ENCODE measurements at places on chromosomes 3 and 15.

GRCh38 chr15:47502041-47502440 lies 215.3 kb upstream of the SEMA6D start:
- DNase-seq, result no peak

DNA sequence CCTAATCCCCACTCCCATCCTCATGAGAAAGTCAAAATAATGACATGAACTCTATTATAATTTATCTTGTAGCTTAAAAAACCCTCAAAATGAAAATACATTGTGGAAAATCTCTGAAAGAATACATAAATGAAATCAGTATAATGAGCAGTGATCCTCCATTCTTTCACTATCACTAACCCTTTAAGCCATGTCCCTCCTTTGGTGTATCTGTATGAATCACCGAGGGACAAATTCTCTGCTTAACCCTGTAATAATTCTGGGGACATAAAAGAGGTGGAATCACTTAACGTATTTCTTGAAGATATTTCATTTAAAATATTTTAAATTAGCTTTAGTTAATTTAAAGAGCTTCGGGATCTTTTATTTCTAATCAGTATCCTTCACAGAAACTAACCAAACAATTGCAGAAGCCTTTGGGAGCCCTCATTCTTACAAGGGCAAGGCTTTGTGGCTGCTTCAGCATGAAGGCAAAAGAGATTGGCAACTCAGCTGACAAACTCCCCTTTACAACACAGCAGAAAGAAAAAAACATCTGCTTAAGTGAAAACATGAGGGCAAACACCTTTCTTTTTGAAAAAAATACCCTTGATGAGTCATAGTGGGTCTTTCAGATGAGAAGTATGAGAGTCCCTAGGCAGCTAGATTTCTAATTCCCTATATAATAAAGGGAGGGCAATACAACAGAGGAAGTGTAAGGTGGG lies 44.0 kb upstream of the ALCAM start:
- no peak for DNase-seq

- DNase-seq, result no peak
Observed at GRCh38 chr15:62857411-62857853, 185.1 kb upstream of the TPM1 start.

- no peak for DNase-seq
Observed at GRCh38 chr3:193883551-193883950, 252.4 kb upstream of the HES1 start.

DNA sequence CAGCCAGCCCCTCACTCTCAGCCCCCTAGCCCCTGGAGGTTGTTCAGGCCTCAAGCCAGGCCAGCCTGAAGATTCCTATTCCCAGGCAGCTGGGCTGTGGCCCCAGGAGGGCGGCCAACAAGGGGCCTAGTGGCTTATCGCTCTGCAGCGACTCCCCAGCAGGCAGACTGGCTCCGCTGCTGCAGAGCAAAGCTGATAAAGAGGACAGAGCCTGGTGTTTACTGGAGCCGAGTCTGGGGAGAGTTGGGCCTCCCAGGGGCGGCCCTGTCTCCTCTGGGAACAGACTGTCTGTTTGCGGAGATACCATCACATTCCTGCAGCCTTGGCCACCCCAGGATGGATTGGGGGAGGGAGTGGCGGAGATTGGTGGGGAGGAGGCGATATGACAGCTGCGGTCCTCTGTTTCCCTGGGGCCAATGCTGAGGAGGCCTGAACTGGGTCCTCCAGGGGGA lies 22.4 kb upstream of the SMAD6 start:
- DNase-seq, result no peak

DNA sequence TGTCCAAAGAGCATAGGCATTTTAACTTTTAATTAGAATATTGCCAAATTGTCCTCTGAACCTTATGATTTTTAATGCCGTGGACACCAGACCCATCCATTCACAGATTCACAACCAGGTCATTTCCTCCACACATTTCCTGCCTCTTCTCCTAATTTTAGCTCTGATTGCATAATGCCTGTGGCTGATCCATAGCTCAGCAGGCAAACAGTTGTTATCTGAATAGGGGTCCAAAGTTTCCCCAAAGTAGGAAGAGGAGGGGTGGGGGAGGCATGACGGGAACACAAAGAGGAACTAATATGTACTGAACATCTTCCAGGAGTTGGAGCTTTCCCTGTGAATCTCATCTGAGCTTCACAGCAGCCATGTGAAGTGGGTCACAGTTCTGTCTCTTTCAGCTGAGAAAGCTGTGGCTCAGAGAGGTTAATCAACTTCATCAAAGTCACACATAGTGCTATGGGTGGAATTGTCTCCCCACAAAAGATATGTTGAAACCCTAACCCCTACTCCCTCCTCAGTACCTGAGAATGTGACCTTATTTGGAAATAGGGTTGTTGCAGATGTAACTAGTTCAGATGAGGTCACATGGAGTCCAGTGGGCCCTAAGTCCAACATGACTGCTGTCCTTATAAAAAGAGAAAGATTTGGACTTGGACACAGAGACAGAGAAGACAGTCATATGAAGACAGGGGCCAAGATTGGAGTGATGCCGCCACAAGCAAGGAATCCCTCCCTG lies 106.7 kb upstream of the AGBL1 start:
- DNase-seq, result no peak

GRCh38 chr15:97955035-97955434 lies 5.5 kb upstream of the ARRDC4 start:
- no peak for DNase-seq

DNA sequence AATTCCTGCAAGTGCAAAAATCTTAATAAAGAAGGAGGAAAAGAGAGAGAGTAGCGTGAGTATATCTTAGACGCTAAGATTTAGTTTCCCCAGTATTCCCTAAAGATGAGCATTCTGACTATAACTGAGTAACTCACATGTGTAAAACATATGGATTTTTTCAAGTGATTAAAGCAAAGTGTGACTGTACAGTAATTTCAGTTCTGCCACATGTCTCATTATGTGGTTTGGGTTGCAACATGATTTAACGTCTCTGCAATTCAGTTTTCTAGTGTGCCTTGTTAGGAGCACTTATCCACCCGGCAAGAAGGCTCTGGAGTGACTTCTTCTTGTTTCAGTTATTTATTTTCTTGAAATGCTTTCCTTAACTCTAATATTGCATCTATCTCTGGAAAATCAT lies 514.1 kb downstream of the ROBO1 start:
- DNase-seq, result no peak

DNA sequence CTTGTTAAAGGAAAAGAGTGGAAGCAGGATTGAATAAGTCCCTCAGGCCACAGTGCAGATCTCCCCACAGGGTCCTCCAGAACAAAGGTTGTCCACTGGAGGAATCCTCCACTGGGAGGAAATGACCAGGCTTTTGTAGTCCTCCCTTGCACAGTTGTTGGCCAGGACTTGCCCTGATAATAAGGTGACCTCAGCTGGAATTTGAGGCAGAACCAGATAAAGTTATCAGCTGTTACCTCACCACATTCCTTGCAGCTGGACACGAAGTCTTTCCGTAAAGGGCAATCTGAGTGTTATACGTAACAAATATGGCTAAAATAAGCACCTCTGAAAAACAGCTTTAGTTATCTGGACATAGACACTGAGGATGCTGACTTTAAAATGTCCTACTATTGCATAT lies 83.5 kb upstream of the NAALADL2 start:
- no peak for DNase-seq

GRCh38 chr15:77417602-77418001 lies 2.3 kb downstream of the PEAK1 start:
- no peak for DNase-seq

DNA sequence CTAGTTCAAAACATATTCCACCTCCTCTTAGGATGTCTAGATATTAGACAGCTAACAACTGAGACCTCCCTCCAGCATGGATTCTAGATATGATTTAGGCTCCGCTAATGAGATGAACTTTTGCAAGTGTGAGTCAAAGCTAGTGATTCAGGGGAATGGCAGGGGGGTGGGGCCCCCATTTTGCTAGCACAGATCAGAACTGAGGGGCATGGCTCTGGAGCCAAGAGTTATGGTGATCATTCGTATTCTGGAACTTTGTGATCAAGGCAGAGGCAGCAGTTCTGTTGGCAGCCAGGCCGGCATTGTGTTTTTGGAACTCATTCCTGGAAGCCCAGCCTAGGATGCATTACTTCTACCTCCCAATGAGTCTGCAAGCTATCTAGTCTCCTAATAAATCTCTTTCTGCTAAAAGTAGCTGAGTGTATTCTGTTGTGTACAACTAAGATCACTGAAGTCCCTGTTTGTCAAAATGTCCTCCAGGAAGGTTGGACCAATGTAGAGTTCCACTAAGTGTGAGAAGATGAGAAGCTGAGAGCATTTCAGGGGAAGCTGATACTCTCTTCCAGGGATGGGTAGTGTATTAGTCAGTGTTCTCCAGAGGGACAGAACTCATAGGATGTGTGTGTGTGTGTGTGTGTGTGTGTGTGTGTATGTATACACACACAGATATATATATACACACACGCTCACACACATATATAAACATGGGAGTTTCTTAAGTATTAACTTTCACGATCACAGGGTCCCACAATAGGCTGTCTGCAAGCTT lies 312.7 kb downstream of the TLE3 start:
- DNase-seq, result no peak

DNA sequence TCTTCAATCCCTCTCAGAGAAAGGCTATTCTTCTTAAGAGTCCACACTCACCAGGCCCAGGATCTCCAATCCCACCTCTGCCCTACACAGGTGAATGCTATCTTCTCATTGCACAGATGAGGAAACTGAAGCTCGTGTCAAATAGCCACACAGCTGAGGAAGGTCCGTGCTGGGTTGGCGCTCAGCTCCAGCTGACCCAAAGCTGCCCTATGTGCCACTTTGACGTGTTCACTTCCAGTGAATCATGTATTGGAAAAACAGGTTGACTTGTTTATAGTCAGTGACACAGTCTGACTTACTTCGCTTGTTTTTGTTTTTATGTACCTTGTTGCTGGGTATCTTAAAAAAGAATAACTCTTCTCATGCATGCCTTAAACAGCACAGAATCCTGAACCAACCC lies 32.4 kb upstream of the ALDH1A3 start:
- no peak for DNase-seq

DNA sequence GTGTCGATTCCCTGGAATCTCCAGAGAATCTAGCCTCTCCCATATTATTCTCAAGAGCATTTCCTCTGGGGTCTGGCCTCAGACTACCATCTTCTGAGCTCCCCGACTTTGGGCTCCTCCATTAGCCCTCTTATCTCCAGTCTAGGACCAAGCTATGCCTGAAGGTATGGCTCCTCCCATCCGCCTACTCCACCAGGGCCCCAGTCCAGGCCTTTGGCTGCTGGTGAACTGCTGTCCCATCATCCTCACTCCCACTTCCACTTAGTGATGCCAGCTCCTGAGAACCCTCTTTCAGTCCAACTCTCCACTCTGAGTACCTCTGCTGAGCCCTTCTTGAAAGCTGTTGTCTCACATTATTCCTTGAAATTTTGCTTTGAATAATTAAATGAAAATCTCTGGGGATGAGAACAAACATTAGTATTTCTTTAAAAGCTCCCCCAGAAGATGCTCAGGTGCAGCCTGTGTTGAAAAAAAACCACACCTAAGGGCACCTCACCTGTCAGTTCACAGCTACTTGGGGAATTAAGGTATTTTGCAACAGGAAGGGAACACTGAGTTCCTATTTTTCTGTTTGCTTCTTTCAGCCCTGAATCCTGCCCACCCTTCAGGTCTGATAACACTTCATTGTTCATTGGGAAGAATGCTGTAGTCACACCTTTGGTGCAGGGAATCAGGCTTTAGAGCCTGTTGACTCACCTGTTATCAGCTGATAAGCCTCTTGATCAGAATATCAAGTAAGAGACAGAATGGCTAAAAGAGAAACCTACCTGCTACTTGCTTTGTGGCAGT lies 9.5 kb downstream of the CLDN18 start:
- DNase-seq, result no peak

DNA sequence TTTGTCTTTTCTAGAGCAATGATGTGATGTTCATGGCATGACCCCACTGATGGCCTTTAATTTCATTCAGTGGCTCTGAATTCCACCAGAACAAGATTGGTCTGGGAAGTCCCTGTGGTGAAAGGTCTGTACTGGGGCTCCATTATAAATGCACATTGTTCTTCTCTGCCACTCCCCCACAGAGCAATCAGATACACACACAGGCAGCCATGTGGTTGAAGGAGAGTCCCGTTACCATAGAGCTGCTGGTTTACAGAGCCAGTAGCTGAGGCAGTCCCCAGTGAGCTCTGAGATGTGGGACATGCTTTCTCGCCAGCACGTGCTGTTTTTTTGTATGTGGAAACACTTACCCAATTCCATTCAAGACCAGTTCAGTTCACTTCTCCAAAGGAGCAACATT lies 172.7 kb upstream of the TRIM42 start:
- DNase-seq, result no peak

GRCh38 chr15:74221399-74222239 lies 14.5 kb upstream of the CCDC33 start:
- no peak for DNase-seq

- no peak for DNase-seq
Observed at GRCh38 chr15:34684351-34684750, 70.4 kb downstream of the GJD2 start.

DNA sequence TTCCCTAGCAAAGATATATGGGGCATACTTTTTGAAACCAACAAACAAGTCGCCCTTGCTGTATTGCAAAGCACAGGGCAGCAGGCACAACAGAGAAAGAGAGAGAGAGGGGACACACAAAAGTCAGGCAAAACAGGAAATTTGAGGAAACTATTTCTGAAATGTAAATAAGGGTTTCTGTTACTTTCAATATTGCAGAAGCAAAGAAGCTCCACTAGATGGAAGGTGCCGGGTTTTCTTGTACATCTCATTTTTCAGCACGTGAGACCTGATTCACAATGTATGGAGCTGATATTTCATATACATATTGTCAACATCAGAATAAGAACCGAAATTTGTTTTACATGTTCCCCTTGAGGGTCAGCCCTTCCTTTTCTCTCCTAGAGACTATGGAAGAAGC lies 127.4 kb downstream of the FOXP1 start:
- no peak for DNase-seq

DNA sequence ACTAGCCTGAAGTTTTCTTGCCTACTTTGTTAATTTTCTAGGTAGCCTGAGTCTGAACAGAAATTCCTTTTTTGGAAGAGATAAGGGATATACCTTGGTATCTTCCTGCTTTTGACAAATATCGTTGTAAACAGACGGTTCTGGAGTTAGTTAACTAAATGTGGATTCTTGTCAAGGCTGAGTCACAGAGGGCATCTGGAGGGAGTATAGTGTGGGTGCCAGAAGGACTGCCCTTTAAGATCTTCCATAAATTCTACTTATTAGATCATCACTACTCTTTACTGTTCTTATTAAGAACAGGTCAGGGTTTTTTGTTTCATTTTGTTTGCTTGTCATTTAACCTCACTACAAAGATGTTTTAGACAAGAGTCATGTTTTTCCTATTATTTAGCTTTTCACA lies 125.3 kb upstream of the SKOR1 start:
- DNase-seq, result no peak

GRCh38 chr3:50358355-50358910 lies 888 bp downstream of the TMEM115 start:
- no peak for DNase-seq

DNA sequence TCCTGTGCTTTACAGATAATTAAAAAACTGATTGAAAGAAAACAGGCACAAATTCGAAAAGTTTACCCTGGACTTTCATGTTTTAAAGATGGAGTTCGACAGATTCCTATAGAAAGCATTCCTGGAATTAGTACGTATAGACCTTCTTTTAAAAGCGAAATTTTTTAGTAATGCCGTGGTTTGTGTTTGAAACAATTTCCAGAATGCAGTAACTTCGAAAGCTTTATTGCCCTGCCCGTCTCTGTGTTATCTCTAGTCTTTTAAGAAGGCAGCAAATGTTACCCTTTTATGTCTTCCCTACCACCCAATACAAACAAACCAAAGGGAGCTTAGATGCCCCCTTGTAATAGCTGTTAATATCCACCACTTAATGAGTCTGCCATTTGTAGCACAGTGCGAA lies 39.7 kb downstream of the SGO1 start:
- no peak for DNase-seq
